ENCODE measurements at places on chromosomes 3 and 15.
A peak's percentile ranks its signal among the peaks of the same experiment; 100 is the strongest.

- DNase-seq = no peak
Observed at GRCh38 chr3:110767838-110768237, 303.8 kb upstream of the NECTIN3 start.

GRCh38 chr3:187040516-187041361 is 98.6 kb downstream of the RPL39L start:
- no peak for DNase-seq

DNA sequence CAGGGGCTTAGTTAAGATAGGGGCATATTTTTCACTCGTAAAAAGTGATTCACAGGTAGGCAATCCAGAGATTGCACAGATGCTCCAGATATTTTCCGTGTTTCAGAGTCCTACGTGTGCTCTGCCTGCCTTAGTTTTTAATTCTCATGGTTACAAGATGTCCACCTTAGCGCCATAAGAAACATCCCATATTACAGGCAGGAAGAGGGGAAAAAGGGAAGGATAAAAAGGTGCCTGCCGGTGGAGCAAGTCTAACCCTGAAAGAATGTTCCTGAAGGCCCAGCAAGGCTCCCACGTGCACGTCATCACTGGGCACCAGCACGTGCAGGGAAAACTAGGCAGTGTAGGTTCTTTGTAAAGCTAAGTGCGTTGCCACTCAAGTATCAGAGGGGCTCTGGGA is 10.1 kb upstream of the MOBP start:
- no peak for DNase-seq

DNA sequence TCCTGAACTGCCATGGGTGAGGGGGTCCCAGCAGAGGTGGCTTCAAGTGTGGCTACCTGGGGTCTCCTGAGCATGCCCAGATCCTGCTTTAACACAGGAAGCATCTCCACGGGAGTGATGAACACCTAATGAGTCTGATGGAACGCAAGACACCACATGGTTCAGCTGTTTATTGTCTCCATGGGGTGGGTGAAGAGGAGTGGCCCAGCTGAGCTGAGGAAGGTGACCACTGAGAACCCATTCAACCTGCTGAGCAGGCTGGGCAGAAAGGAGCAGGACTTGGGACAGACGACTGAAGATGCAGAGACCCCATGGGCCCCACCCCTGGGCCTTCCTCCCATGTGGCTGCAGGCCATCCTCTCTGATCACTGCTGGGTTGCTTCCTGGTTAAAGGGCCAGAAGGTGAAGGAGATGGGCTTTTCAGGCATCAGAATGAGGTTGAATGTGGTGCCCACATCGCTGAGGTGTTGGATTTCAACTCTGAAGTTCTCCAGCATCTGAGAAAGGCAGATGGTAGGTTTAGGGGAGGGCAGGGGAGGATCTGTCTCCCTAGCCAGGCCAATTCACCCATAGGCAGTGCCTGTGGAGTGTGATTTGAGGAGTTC is 29.7 kb downstream of the CYP11A1 start:
- DNase-seq = no peak

GRCh38 chr3:141411251-141411771 is 43.0 kb downstream of the ZBTB38 start:
- DNase-seq = no peak

- DNase-seq = no peak
Observed at GRCh38 chr3:44842376-44842775, 19.3 kb upstream of the TMEM42 start.

DNA sequence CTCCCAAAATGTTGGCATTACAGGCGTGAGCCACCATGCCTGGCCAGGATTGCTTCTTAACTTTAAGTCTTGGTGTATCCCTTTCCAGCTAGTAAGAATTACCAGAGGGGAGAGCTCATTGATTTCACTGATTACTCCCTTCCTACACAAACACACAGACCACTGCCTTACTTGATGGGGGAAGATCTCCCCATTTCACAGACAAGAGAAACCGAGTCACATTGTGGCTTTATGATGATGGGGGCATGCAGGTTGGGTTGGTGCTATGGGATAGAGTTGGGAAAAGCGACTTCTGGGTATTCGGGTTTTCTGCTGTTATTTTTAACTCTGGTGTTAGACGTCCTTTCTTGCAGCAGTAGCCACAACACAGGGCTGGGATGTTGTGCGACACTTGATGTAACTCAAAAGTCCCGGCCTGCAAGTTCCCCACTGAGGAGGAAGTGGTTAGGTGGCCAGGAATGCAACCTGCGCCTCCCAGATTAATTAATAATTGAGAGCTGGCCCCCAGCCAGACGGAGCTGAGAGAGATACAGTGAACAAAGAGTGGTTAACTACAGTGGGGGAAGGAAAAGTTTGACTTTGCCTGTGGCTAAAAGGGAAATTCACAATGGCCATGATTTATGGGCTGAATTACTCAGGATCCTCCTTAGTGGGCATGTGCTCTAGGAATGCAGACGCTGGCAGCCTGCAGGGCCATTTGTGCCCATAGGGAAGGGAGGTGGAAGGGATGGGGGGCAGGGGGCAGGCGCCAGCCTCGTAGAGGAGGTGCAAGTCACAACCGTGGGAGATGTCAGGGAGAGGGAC is 63.6 kb downstream of the SMAD6 start:
- DNase-seq = peak; percentile 75

DNA sequence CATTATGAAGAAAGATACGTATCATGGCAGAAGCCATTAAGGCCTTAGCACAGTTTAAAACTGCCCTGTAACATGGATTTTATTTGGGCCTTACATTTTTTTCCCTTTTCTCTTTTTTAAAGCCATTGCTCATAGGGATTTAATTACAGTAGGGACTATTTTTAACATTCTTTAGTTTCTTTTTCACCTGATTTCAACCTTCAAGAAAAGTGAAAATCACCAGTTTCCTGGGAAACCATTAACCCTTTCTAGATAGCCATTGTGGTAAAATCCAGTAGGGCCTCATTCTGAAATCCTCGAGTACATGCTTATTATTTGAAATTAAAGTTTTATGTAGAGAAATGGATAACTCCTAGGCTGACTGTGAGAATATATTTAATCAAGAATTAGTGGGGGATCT is 3.1 kb downstream of the SPRED1 start:
- no peak for DNase-seq

GRCh38 chr15:84715441-84716035 is 401 bp downstream of the SEC11A start:
- DNase-seq = no peak

DNA sequence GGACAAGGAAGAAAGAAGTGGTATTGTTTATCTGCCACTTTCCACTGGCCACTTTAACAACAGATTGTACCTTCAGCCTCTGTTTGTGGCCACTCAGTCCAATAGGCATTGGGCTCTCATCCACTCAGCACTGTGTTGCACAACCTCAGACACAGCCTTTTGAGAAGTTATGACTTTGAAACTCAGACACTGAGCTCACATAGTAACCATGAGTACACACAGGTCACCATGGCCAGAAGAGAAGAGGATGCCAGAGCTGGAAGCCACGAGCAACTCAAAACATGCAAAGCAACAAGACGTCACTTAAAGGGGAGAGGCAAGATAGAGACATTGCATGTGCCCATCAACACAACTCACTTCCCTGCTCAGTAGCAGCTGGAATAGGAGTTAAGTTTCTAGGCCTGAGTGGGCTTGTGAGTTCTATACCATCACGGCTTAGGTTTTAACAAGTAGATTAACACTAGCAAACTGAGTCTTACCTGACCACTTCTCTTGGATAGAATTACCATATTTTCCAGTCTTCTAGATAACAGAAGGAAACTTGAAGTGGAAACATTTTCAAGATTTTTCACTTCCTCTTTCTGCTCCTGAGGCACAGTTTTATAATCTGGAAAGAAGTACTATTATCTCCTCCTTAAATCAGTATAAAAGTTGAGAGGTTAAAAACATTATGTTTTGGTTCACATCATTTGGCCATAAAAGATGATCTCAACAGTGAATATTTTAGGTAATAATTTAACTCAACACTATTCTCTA is 103.5 kb downstream of the IMPG2 start:
- DNase-seq = no peak

DNA sequence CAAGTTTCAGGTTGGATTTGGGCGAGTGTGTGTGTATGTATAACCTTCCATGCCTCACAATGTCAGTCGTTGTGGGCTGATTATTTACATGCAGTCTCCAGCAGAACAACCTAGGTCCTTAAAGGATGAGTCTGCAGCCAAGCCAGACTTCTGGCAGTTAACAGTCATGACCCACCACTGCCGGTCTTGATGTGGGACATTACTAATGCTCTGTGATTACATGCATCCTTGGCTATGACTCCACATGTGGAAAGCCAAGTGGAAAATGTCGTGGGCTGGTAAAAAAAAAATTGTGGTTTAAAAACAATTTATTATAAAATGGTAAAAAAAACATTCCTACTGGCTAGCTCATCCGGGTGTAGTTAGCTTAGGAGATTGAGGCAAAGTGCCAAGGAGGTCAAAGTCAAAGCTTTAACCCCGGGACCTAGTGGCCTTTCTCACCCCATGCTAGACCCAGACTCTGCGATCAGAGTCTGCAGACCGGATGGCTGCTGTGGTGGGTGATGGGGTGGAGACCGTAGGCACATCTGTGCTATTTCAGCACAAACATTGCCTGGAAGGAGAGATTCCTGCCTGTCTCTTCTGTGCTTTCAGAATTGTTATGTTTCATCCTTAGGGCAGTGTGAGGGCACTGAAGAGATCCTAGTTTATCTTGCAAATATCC is 6.8 kb downstream of the RARRES1 start:
- DNase-seq = no peak

GRCh38 chr15:25226360-25226759 is 212.5 kb downstream of the UBE3A start:
- no peak for DNase-seq

GRCh38 chr15:68431792-68432401 is at the start of gene ITGA11:
Gene ITGA11 (minus strand): TSS chr15:68432163. CDS start chr15:68432066, 97 bp downstream.
- peak; percentile 26 for DNase-seq

DNA sequence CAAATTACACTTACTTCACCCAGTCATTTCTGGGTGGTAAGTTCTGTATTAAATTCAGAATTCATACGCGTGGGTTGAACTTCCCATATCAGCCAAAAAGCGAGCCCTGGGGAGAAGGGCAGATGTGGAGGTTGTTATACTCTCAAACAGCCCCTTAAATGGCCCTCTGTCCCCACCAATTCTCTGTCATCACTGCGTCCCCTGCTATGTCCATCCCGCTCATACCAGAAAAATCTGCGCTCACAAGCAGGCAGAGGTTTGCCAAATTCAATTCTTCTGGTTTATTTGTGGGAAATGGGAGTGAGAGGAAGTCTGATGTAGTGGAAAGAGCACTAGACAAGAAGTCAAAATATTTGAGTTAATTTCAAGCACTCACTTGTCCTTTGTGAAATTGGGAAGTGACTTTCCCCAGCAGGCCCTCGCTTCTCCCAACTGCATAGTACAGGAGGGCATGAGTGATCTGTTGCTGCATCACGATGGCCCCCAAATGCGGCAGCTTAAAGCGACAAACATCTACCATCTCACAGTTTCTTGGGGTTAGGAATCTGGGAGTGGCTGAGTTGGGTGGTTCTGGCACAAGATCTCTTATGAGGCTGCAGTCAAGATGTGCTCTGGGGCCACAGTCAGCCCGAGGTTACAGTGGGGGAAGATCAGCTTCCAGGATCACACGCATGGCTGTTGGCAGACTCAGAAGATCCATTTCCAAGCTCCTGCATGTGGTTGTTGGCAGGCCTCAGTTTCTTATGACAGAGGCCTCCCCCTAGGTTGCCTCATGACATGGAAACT is 67.7 kb downstream of the CPN2 start:
- DNase-seq = no peak

GRCh38 chr15:82943176-82943575 is 9.3 kb downstream of the HOMER2 start:
- no peak for DNase-seq

DNA sequence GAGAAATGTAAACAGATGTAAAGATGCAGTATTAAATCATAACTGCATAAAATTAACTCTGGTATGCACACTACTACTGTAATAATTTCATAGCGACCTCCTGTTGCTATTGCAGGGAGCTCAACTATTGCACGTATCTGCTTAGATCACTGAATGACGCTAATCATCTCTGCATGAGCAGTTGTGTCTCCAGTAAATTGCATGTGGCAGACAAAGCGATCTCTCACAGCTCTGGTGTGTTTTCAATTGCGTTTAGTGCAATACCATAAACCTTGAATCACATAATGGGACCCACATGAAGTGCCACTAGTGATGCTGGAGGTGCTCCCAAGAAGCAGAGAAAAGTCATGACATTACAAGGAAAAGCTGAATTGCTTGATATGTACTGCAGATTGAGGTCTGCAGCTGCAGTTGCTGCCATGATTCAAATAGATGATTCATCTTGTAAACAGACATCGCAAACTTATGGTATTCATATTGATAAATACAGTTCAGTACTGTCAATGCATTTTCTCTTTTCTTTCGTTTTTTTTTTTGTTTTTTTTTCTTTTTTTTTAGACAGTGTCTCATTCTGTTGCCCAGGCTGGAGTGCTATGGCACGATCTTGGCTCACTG is 30.2 kb upstream of the LCTL start:
- DNase-seq = no peak

GRCh38 chr15:45790325-45790943 is 155.6 kb downstream of the SQOR start:
- no peak for DNase-seq

DNA sequence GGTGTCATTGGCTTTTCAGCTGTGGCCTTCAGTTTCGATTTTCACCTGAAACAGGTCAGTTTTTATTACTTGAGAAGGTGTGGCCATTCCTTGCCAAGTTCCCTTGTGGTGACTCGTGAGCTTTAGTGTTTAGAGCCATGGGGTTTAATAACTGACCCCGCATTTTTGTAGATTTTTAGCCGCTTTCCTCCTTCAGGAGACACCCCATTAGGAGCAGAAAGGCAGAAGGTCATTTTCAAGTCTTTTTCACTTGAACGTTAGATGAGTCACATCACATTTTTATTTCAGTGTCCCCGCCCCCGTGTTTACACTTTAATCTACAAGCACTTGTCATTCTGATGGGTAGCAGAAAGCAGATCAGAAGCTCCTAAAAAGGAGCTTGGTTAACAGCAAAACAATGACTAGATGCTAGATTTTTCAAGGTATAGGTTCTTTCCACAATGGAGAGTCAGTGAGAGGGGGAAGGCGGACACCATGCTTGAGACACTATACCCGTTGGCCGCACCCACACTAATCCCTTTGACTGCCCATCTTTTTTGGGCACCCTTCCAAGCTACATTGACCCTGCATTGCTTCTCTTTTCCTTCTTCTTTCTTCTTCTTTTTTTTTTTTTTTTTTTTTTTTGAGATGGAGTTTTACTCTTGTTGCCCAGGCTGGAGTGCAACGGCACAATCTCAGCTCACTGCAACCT is 132.7 kb downstream of the GHSR start:
- DNase-seq = no peak

GRCh38 chr3:184230081-184230602 is 757 bp downstream of the VWA5B2 start:
- DNase-seq = no peak

GRCh38 chr3:10248984-10249748 is 907 bp downstream of the TATDN2 start:
- DNase-seq = no peak

GRCh38 chr3:53083949-53084309 is 38.1 kb upstream of the SFMBT1 start:
- DNase-seq = no peak

DNA sequence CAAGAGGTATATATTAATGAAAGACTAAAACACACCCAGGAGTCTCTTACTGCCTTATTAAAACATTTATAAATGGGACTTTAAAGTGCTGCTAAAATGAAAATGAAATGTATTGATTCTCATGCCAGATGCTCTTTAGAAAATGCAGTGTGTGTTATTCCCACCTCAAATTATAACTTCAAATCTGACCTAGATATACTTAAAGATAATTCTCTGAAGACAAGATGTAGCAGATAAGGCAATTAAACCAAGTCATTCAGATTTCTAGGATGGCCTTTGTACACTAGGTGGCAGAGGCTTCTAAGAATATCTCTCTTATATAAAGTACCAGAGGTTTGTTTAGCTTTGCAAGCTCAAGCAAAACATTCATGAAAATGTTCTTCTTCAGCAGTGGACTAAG is 26.9 kb upstream of the GOLGA8B start:
- DNase-seq = no peak

Data from GM18507 (cell line).